ENCODE measurements at places on chromosomes 5 and 9. TPM values are rescaled to one million over a fixed set of nuclear protein-coding genes. Genes with fewer than 3 reads are reported as not detected.

The ADAMTS12 gene
- 6.9 TPM for total RNA-seq

The DNAJC25 gene
- 6.7 TPM for total RNA-seq

The CDO1 gene
- 72.8 TPM for total RNA-seq

The MLANA gene
- not detected for total RNA-seq

The BDP1 gene
- total RNA-seq: 44.0 TPM

- no peak for DNase-seq
These were observed 51.3 kb downstream of the ARHGEF37 start for GRCh38 chr5:149632311-149633251.

- DNase-seq: no peak
These were observed 30.6 kb downstream of the CORO2A start for GRCh38 chr9:98161851-98162250.

DNA sequence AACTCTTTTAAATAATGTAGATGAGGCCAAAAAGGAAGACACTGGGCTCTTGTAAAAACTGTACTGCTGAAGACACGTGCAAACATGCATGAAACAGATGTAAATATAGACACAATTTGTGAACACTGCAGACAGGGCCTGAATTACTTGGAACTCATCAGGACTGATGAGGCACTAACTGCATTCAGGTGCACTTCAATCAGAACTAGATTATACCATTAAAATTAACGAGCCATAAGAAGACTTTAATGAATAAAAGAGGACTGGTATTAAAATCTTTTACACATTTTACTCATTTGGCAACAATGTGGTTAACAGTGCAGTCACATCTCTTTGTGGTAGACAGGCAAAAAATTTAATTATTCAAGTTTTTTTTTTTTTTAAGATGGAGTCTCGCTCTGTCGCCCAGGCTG lies 13.4 kb upstream of the ZCCHC9 start:
- no peak for DNase-seq

DNA sequence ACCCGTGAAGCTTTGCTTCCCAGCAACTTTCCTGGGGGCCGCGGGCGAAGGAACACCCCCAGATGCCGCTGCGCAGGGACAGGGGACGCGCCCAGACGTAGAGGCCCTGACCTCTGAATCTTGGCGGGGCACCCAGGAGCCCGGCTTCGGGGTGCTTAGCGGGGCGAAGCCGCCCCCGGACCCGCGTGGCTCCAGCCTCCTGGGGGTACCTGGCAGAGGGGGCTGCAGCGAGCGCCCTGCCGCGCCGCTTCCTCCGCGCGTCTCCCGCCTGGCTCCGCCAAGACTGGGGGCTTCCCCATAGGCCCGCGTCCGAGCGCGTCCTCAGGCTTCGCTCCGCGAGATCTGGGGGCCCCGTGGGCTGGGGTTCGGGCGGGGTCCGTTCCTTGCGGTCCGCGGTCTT lies 23.0 kb upstream of the ZNF782 start:
- no peak for DNase-seq

DNA sequence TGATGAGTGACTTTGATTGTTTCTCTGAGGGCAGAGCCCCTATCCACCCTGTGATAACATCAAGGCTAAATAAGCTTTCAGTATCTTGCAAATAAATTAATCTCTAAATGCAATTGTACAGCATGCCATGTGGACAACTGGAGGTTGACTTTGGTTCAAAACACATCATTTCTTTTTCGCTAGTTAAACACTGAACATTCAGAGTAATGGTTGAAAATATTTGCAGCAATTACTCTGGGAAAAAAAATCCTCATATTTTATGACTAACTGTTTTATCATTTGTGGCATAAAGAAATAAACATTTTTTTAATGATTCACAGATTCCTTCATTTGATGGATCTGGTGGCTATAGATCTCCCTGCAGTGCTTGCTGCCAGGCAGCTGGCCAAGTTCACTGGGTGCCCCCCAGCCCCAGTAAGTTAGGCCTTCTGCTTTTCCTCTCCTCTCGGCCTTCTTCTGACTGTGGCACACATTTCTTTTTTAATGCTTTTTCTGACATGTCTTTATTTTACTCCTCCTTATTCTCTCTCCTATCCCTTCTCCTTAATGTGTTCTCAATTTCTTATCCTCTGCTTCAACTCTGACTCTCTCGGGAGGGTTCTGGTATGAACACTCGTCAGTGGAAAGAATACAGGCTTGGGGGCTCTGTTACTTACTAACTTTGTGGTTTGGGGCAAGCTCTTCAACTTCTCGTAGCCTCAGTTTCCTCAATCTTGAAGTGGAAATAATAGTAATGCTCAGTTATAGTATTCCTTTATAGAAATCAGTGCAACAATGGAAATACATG lies 69.6 kb downstream of the ADAMTSL1 start:
- DNase-seq: no peak

- no peak for DNase-seq
These were observed 384.7 kb downstream of the BNC2 start for GRCh38 chr9:16485575-16486321.

DNA sequence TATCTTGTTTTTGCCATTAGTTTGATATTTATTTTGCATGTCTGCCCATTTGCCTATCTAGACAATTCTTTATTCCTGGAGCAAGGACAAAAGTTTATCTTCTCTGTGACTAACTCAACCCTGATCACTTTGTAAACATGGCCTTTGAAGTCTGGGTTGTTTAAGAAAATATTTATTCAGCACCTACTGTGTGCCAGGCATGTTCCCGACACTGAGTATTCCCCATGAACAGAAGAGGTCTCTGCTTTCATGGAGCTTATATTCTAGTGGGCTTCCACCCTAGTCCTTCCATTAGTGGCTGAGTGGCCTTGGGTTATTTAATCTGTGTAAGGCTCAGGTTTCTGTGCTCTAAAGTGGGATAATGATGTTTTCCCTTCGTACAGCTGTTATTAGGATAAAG lies 49.7 kb downstream of the SEMA6A start:
- DNase-seq: no peak

- DNase-seq: no peak
These were observed 1062.6 kb downstream of the NR2F1-AS1 start for GRCh38 chr5:92518318-92518904.

GRCh38 chr5:110968246-110969005 lies 103.1 kb upstream of the TSLP start:
- no peak for DNase-seq

DNA sequence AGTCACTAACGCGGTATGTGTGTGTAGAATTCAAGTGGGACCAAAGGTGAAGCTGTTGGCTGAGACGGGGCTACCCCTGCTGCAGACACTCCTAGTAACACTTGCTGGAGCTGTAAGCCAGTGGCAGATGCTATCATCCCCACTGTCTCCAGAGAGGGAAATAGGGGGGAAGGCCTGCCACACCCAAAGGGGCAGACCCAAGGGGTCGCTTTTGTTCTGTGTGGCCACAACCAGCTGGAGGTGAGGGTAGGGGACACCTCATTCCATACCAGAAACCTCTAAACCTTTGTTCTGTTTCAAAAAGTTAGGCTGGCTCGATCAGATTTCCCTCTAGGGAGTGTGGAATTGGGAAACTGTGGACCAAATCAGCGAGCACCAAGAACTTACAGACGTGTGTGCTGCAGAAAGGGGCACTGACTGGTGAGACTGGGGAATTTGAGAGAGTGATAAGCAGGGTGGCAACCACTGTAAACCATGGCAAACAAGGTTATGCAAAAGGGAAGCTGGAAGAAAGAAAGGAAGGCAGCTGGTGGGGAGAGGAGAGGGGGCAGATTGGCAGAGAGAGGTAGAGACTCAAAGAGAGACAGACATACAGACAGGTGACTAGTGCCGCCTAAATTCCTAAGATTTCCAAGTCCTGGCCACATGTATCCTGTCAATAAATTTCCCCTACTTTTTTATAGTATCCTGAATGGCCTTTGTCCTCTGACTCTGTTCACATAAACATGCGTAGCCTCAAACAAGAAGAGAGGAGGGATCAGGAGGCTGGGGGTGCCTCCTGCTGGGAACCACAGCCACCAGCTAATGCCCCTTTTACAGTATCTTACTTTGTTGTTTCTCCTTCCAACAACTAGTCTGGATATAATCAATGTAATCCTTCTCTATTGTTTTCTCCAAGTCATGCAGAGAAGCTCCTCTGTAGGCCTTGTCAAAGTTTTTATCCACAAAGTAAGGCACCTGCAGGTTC lies 15.6 kb upstream of the SPATA24 start:
- no peak for DNase-seq

GRCh38 chr5:178931846-178932760 lies 8.9 kb upstream of the ZNF454 start:
- DNase-seq: no peak

DNA sequence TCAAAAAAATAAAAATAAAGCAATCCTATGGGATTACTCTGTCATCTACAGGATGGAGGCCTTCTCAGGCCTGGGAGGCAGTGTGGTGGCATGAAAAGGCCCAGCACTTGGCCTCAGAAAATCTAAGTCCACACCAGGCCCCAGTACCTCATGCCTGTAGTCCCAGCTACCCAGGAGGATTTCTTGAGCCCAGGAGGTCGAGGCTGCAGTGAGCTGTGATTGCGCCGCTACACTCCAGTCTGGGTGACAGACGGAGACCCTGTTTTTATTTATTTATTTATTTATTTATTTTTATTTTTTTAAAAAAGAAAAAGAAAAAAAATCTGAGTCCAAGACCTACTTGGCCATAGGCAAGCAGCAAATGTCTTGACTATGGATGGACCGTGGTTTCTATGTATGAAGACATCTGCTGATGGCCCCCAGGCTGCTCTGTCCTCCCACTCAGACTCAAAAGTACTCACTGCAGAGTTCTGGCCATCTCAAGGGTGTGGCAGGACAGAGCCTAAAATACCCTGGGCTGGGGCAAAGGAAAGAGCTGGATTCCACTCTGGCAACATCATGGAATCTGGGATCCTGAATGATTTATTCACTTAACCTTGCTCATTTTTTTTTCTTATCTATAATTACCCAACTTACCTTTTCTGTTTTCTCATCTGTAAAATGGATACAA lies 55.0 kb downstream of the ARHGEF37 start:
- DNase-seq: no peak

- DNase-seq: no peak
These were observed 32.9 kb downstream of the ISL1 start for GRCh38 chr5:51416149-51416548.

GRCh38 chr9:130034570-130034969 lies 8.4 kb downstream of the FNBP1 start:
- DNase-seq: no peak

GRCh38 chr5:39400713-39401578 lies 23.8 kb downstream of the DAB2 start:
- no peak for DNase-seq

- DNase-seq: no peak
These were observed 45.9 kb upstream of the APC start for GRCh38 chr5:112691758-112692157.

DNA sequence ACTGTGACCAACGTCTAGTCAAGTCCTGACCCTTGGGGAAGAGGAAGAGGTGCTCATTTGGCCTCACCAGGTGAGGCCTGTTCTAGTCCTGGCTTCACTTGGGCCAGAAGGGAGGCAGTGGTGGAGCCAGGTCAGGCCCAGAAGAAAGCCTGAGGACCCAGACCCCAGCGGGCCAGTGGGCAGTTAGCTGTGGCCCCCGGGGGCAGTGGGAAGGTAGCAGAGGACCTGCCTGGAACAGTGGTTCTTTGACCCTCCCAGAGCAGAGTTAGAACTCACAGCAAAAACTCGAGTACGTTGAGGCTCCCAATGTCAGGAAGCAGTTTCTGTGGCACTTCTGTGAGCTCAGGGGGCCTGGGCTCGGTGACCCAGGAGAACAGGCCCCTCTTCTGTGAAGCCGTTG lies 66.0 kb upstream of the GARNL3 start:
- DNase-seq: no peak

- peak; percentile 68 for DNase-seq
These were observed 94.0 kb downstream of the ACTL7B start for GRCh38 chr9:108761655-108762347.

- DNase-seq: no peak
These were observed 8.6 kb upstream of the PSAT1 start for GRCh38 chr9:78288214-78288892.

DNA sequence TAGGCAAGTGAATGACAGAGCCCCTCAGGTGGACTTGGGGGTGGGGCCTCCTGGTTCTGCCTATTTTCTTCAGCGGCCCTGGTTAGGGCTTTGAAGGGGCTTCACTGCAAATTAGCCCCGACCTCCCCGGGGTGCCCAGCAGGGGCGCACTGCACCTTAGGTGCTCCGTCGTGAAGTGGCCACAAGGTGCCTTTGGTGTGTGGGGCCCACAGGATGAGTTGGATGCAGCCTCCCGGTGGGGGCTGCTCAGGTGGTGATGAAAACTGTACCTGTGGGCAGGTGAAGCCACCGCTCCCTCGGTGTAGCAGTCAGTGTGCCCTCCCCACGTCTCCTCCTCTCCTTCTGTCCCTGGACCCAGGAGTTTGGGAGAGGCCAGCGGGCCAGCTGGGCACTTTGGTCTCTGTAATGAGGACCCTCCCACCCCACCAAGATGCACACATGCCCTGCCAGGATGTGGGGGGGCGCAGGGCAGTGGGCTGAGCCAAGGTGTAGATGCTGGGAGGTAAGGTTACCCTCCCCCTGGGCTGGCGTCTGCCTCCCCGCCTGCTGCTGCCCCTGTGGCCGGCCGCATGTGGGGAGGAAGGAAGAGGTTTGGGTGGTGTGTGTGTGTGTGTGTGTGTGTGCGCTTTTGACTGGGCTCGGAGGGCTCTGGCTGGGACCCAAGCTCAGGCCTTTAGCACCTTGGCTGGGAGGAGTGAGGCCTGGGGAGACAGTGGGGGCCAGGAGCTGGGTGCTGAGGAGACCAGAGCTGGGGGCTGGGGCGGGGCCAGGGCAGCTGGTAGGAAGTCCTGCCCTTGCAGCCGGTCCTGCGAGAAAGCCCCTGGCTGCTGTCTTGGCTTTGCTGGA lies 55.6 kb downstream of the RXRA start:
- no peak for DNase-seq

DNA sequence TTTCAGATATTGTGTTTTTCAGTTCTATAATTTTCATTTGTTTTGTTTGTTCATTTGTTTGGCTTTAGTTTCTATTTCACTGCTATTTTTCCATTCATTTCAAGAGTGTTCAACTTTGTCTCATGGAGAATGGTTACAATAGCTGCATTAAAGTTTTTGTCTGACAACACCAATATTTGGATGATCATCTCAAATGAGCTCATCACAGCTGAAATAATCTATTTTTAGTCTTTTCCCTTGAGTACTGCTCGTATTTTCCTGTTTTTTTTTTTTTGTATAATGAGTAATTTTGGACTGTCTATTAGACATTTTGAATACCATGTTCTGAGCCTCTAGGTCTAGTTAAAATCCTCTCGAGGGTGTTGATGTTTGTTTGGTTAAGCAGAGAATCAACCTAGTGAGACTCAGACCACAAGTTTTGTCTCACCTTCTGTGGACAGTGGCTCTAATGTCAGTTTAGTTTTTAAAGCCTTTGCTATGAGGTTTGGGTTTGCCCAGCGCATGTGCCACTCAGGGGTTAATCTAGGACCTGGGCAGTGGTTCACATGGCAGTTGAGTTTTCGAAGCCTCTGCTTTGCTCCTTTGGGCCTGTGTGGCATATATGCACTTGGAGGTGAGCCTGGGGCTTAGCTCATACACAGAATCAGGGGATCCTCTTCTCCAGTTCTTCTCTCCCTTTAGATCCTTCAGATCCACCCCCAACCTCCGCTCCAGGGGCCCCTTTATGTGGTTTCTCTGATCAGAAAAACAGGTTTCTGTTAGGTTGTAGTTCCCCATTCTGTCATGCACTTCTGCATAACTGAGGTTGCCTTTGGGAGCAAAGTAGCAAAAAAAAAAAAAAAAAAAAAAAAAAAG lies 79.8 kb downstream of the ARSB start:
- DNase-seq: no peak

- DNase-seq: peak; percentile 67
These were observed 554 bp downstream of the SDHA start for GRCh38 chr5:218457-219291.
